Osteocyte (in vitro differentiated cells): ENCODE measurements at places on chromosomes 13 and 19. TPM values are rescaled to one million over a fixed set of nuclear protein-coding genes. Genes with fewer than 3 reads are reported as not detected.

- H3K27ac ChIP-seq: no peak overlapping the region
- no peaks in the 10 kb centered on the region for H3K36me3 ChIP-seq
- peaks cover 5% of the 10 kb centered on the region for H3K27me3 ChIP-seq
- no peaks in the 10 kb centered on the region for H3K4me1 ChIP-seq
- H3K4me3 ChIP-seq: no peak overlapping the region
These were observed 259.5 kb downstream of the COL4A1 start for GRCh38 chr13:110047496-110047895.

DNA sequence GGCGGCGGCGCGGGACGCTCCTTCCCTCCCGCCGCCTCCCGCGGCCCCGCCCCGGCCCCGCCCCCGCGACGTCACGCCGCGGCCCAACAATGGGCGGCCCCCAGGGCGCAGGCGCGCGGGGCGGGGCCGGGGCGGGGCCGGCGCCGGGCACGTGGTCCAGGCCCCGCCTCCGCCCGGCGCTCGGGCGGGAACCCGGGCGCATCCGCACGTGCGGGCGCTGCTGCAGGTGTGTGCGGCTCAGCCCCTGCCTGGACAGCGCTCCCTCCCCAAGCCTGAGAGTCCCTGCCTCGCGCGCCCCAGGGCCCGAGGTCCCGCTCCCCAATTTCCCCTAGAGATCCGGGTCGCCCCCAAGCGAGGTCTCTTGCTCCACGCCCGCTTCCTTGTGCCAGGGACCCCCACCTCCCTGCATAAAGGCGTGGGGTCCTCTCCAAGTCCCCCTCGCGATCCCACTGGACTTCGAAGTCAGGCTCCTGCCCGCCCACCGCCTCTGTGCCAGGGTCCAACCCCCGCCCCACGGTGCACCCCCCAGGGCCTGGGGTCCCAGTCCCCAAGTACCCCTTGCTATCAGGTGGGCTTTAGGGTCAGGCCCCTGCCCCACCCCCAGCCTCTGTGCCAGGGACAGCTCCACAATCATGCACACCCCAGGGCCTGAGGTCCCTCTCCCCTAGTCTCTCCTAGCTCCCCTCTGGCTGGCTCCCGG is at the start of gene MEX3D:
Gene MEX3D (minus strand): TSS at position 6 of the 700 bp plus-strand sequence. CDS start 267 bp downstream, outside the sequence.
- peaks cover 4% of the 10 kb centered on the region for H3K27me3 ChIP-seq
- H3K4me1 ChIP-seq: peaks cover 22% of the 10 kb centered on the region
- peaks cover 3% of the 10 kb centered on the region for H3K36me3 ChIP-seq
- peak within 1 kb of the TSS; percentile 64 for H3K27ac ChIP-seq
- no peak for DNase-seq

GRCh38 chr13:84136582-84136981 is 254.3 kb upstream of the SLITRK1 start:
- no peaks in the 10 kb centered on the region for H3K4me1 ChIP-seq
- no peak overlapping the region for H3K4me3 ChIP-seq
- no peak for DNase-seq
- no peak overlapping the region for H3K27ac ChIP-seq
- no peaks in the 10 kb centered on the region for H3K36me3 ChIP-seq

DNA sequence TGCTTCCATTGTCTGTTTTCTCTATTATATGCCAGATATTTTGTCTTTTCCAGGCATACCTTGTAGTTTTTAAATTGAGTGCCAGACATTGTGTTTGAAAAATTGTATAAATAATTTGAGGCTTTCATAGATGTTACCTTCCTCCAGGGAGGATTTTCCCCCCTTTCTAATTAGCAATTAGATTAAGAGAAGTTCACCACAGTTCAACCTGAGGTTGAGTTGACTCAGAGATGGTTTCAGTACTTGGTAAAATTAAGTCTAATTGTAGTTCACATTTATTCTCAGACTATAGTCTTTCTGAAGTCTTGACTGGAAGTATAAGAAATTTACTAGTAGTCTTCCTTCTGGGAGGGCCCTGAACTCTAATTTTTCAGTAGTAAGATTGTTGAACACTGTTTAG is 104.1 kb upstream of the SCEL start:
- no peak overlapping the region for H3K27ac ChIP-seq
- H3K4me1 ChIP-seq: no peaks in the 10 kb centered on the region
- no peaks in the 10 kb centered on the region for H3K36me3 ChIP-seq
- H3K4me3 ChIP-seq: no peak overlapping the region
- DNase-seq: no peak
- peaks cover 18% of the 10 kb centered on the region for H3K27me3 ChIP-seq

ELSPBP1 gene
- not detected in 2 replicates for total RNA-seq

- no peak for DNase-seq
- H3K4me3 ChIP-seq: no peak overlapping the region
- H3K4me1 ChIP-seq: peaks cover 5% of the 10 kb centered on the region
These were observed 236.9 kb downstream of the COL4A1 start for GRCh38 chr13:110070046-110070445.

UBXN6 gene
- total RNA-seq: 96.8 and 106 TPM in 2 replicates

DNA sequence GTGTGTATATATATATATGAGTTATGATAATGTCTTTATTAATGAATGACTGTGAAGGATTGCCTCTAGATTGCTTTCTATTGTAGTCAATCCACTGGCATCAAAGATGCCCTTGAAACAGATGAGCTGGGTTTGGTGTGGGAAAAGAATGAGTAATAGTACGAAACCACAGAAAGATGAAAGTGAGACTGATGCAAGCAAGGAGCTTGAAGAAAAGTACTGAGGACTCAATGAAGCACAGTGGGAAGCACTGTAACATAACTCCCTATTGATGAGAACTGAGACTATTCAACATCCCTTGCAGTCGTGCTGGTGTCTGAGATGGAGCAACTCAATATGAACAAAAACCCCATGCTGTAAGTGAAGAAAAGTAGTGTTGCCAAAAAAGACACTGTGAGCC is 1794.2 kb downstream of the SLITRK5 start:
- no peak for DNase-seq
- H3K36me3 ChIP-seq: no peaks in the 10 kb centered on the region
- no peaks in the 10 kb centered on the region for H3K27me3 ChIP-seq
- no peak overlapping the region for H3K4me3 ChIP-seq

DNA sequence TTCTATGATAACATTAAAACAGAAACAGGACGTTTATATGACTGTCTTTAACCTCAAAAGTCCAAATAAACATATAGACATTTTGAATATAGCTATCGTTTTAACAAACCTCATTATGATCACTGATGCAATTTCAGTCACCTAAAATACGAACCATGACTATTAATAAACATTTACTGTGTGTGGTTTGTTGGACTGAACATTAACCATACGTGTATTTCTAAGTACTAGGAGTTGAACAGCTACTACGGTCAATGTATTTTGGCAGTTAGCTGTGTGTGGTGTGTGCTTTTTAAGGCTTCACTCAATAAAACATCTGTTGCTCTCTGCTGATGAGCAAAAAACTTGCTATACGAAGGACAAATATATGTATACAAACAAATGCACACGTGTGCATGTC is 281.4 kb downstream of the ABCC4 start:
- DNase-seq: no peak
- no peaks in the 10 kb centered on the region for H3K36me3 ChIP-seq
- no peak overlapping the region for H3K4me3 ChIP-seq

PGLYRP1 gene
- total RNA-seq: not detected in 2 replicates

DNA sequence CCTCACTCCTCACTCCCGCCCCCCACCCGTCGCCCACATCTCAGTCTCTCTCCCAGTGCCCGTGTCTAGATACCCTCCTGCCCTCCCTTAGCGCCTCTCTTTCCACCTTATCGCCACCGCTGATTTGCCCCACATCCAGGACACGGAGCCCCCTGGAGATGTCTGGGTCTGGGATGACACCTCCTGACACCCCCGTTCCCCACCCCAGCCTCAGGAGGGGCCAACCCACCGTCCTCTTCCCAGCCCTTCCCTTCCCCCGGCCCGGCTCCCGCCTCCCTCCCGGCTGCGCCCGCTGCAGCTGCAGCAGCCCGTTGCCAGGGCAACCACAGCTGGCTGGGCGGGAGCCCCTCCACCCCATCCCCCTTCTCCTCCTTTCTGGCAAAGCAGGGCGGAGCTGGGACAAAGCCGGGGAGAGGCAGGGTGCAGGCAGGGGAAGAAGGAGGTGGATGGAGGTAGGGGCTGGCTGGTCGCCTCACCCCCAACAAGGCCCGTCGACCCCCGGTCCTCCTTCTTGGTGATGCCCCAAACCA is 13.5 kb downstream of the DPF1 start:
- H3K4me3 ChIP-seq: peak overlapping the region; percentile 59
- H3K27ac ChIP-seq: peak overlapping the region; percentile 73
- H3K27me3 ChIP-seq: peaks cover 8% of the 10 kb centered on the region
- H3K36me3 ChIP-seq: no peaks in the 10 kb centered on the region
- peaks cover 20% of the 10 kb centered on the region for H3K4me1 ChIP-seq
- DNase-seq: no peak

DNA sequence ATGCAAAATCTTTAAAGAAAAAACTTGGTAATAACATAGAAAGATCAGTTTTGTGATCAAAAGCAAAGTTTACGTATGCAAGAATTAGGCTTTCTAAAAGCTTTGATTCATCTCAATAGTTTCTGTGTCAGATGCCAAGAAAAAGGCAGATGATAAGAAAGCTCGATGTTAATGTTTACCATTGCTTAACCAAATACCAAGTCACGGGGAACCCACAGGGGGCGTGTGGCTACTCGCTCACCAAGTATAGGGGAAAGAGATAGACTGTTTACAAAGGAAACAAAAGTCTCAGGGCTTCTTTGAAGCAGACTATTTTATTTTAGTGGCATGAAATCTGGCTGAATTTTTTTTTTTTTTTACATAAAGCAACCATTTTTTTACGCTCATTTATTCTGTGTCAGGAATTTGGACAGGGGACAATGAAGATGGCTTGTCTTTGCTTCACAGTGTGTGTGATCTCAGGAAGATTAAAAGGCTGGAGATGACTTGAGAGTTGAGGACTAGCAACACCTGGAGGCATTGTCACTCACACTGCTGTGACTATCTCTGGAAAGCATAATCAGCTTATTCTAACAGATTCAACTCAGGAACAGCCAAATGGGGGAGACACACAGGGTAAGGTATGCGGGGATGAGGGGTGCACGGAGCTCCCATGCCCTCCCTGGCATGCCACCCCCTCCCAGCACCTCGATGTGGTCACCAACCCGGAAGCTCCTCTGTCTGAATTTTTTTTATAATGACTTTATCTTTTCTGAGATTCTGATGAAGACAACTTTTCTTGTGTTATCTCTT is 24.9 kb downstream of the RCBTB1 start:
- peak overlapping the region; percentile 16 for H3K27ac ChIP-seq
- DNase-seq: no peak

CDX2 gene
- not detected in 2 replicates for total RNA-seq

- peak within 1 kb of the TSS; percentile 81 for H3K27ac ChIP-seq
- H3K36me3 ChIP-seq: peaks cover 24% of the 10 kb centered on the region
These were observed at the start of gene ZNF229 for GRCh38 chr19:44447916-44448674. TSS of gene ZNF229 (minus strand) at chr19:44448472. CDS start at chr19:44442847, 5,625 bp downstream.

PRODH2 gene
- total RNA-seq: not detected in 2 replicates

DNA sequence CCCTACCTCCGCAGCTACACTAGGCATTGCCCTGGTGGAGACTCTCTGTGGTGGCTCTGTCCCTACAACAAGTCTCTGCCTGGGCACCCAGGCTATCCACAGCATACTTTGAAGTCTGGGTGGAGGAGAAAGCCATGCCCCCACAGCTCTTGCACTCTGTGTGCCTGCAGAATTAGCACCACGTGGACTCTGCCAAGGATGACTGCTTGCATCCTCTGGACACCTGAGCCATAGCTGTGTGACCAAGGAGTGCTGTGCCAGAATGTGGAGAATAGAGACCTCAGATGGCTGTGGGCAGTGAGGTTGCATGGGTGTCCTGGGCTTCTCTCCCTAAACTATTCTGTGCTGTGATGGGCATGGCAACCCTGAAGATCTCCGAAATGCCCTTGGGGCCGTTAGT is 21.2 kb upstream of the MCF2L start:
- DNase-seq: no peak
- no peaks in the 10 kb centered on the region for H3K36me3 ChIP-seq
- no peak overlapping the region for H3K27ac ChIP-seq
- no peak overlapping the region for H3K4me3 ChIP-seq
- H3K4me1 ChIP-seq: peaks cover 3% of the 10 kb centered on the region

DNA sequence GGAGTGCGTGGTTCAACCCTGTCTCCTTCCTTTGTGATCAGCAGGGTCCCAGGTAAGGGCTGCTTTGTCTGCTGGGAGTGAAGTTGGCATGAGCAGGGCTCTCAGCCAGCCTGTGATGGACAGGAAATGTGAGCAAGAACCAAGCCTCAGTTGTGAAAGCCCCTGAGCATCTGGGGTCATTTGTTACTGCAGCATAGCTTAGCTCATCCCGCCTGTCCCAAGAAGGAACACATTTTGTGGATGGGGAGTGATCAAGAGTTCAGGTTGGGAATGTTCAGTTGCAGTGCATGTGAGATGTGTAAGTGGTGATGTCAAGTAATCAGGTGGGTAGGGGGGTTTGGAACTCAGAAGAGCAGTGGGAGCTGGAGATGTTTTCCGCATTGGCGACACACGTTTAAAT is 152.4 kb downstream of the DPF1 start:
- H3K4me1 ChIP-seq: peaks cover 4% of the 10 kb centered on the region
- DNase-seq: no peak
- H3K27me3 ChIP-seq: no peaks in the 10 kb centered on the region
- H3K4me3 ChIP-seq: no peak overlapping the region
- H3K27ac ChIP-seq: no peak overlapping the region

KASH5 gene
- not detected in 2 replicates for total RNA-seq

GRCh38 chr19:38642176-38642575 is 5.3 kb upstream of the ACTN4 start:
- DNase-seq: no peak
- no peaks in the 10 kb centered on the region for H3K27me3 ChIP-seq
- H3K27ac ChIP-seq: no peak overlapping the region
- no peak overlapping the region for H3K4me3 ChIP-seq

GRCh38 chr19:6048793-6049405 is 61.4 kb downstream of the RFX2 start:
- peaks cover 2% of the 10 kb centered on the region for H3K27me3 ChIP-seq
- H3K27ac ChIP-seq: peak overlapping the region; percentile 1
- H3K4me3 ChIP-seq: no peak overlapping the region
- DNase-seq: peak; percentile 90
- H3K36me3 ChIP-seq: no peaks in the 10 kb centered on the region
- peaks cover 9% of the 10 kb centered on the region for H3K4me1 ChIP-seq

- peaks cover 44% of the 10 kb centered on the region for H3K36me3 ChIP-seq
- H3K27me3 ChIP-seq: no peaks in the 10 kb centered on the region
- no peak overlapping the region for H3K4me3 ChIP-seq
- H3K27ac ChIP-seq: no peak overlapping the region
These were observed 88.3 kb upstream of the TEX29 start for GRCh38 chr13:111232191-111232590.

DNA sequence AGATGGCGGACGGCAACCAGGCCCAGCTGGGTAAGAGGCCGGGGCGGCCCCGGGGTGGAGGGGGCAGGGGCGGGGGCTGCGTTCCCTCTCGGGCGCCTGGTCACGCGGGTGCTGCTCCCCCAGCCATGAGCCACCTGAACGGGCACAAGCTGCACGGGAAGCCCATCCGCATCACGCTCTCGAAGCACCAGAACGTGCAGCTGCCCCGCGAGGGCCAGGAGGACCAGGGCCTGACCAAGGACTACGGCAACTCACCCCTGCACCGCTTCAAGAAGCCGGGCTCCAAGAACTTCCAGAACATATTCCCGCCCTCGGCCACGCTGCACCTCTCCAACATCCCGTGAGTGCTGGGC is 11.1 kb downstream of the PTBP1 start:
- no peak for DNase-seq
- H3K27me3 ChIP-seq: no peaks in the 10 kb centered on the region
- H3K4me3 ChIP-seq: no peak overlapping the region
- peaks cover 8% of the 10 kb centered on the region for H3K4me1 ChIP-seq
- peaks cover 25% of the 10 kb centered on the region for H3K36me3 ChIP-seq

KIR3DL2 gene
- total RNA-seq: not detected in 2 replicates
